ENCODE measurements at places on chromosomes 2 and 18. TPM values are rescaled to one million over a fixed set of nuclear protein-coding genes. Genes with fewer than 3 reads are reported as not detected.

DNA sequence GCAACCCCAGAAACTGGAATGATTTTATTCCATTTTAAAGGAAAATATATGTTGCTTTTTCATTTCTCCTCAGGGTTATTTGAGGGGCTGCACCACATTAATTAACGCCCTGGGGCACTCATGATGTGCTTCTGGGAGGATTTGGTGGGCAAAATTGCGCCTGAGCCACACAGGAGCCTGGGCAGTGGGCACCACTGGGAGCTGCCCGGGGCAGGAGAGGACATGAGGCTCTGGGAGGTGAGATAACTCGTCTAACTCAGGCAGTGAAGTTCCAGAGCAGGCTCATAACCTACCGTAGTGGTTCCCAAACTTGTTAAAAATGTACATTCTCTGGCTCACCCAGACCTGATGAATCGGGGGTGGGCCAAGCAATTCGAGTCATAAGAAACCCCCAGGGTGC, 68.3 kb downstream of the EDAR start:
- H3K36me3 ChIP-seq = no peaks in the 10 kb centered on the region
- no peak overlapping the region for H3K27ac ChIP-seq
- no peaks in the 10 kb centered on the region for H3K4me1 ChIP-seq
- no peak overlapping the region for H3K4me3 ChIP-seq
- DNase-seq = no peak

DNA sequence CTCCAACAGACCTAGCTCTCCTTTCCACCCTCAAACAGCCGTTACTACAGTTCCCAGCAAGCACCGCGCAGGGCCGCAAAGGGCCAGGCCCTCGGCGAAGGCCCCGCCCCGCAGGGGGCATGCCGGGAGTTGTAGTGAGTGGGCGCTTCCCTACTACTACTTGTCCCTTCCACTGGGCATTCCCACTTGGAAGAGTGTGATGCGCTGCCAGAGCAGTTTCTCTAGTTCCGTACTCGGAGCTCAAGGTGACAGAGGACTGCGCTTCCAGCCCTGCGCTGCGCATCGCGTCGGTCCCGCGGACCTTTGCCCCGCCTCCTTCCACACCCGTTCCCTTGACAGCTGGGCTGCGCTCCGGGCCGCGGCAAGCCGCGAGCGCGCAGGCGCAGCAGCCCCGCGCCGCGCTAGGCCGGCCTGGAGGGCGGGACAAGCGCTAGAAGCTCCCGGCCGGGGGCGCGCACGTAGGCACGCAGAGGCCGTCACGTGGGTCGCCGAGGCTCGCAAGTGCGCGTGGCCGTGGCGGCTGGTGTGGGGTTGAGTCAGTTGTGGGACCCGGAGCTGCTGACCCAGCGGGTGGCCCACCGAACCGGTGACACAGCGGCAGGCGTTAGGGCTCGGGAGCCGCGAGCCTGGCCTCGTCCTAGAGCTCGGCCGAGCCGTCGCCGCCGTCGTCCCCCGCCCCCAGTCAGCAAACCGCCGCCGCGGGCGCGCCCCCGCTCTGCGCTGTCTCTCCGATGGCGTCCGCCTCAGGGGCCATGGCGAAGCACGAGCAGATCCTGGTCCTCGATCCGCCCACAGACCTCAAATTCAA, at the start of gene VAPA:
VAPA (plus strand) TSS at position 491 of the 808 bp plus-strand sequence; CDS start at position 732, 241 bp downstream.
- H3K27ac ChIP-seq = peak within 1 kb of the TSS; percentile 98
- H3K4me1 ChIP-seq = peaks cover 21% of the 10 kb centered on the region
- no peaks in the 10 kb centered on the region for H3K36me3 ChIP-seq
- DNase-seq = peak; percentile 98

- H3K4me3 ChIP-seq = no peak overlapping the region
- no peaks in the 10 kb centered on the region for H3K36me3 ChIP-seq
- H3K4me1 ChIP-seq = no peaks in the 10 kb centered on the region
- DNase-seq = no peak
- no peaks in the 10 kb centered on the region for H3K27me3 ChIP-seq
These were observed 56.6 kb downstream of the EIPR1 start for GRCh38 chr2:3320910-3321605.

The VAMP8 gene
- total RNA-seq = 235 TPM

The CTNNA2 gene
- total RNA-seq = not detected

All from upper lobe of right lung (tissue), 1 donor.